Activated CD4-positive, alpha-beta T cell treated with anti-CD3 and anti-CD28 coated beads, Interleukin-2, amount 50 U/mL, for 4 hours (primary cell): ENCODE measurements at places on chromosomes 4 and X.

DNA sequence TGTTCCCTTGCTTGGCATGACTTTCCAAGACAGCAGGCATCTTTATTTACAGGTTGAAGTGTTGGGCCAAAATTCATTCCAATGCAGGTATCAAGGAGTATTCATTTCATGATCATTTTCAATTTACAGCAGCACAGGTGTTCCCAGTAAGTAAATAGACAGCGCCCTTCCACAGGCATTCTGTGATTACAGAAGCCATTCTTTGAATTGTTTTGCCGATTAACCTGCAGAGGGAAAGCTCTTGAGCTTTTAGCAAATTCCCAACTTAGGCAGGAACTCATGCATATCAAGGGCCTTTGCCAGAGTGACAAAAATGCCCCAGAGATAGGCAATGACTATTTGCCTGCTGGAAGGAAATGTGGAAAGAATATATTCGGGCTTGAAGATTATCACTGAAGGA lies 6.8 kb downstream of the TXK start:
- DNase-seq, result no peak

DNA sequence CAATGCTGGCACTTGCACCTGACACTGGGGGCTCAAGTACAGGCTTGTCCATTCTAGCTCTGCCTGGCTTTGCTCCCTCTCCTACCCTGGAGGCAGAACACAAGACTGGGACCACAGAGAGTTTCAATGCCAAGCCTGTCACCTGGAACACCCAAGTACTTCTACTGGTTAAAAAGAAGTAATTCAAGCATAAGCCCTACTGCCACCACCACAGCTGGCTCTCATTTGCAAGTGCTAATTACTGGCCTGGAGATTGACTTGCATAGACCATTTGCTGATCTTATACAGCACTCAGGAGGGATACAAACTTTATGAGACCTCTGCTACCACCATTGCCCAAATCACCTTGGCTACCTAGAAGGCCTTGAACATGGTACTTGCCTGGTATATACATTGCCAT lies 1550.9 kb downstream of the C4orf33 start:
- DNase-seq, result no peak

- DNase-seq, result no peak
Measured at GRCh38 chr4:20809812-20810211, 109.6 kb downstream of the PACRGL start.

DNA sequence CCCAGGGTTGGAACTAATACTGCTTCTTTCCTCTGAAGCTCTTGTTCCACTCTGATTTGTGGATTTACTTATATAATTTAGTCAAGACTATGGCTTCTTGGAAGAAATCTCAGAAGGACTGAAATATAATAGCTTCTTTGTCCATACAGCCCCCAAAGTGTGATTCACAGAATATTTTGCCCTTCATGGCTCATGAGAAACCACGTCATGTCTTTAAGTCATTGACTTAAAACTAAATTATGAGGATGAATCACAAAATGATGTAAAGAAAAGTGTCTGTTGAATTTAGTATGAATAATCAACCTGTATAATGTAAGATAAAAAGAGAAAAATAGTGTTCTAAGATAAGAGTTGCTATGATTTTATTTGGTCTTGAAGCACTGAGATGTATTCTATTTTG lies 43.3 kb upstream of the AGA start:
- no peak for DNase-seq

GRCh38 chr4:136803433-136803832 lies 728.9 kb downstream of the PCDH18 start:
- DNase-seq, result no peak

GRCh38 chrX:122504026-122504425 lies 680.1 kb upstream of the GRIA3 start:
- DNase-seq, result no peak

DNA sequence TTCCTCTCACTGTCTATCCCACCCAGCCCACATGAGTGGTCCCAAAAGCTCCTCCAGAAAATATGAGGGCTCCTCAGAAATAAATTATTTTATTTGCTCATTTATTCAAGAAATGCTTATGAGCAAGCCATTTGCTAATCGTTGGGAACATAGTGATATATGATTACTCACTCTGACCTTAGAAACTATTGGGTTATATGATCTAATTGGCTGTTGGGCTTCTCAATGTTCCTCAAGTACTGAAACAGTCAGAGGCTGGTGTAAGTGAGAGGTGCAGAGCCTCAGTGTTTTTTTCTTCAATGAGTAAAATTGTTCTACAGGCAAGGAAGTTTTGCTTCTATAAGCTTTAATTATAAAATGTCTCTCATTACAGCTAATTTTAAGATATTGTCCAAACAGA lies 893.8 kb upstream of the INTU start:
- DNase-seq, result no peak

DNA sequence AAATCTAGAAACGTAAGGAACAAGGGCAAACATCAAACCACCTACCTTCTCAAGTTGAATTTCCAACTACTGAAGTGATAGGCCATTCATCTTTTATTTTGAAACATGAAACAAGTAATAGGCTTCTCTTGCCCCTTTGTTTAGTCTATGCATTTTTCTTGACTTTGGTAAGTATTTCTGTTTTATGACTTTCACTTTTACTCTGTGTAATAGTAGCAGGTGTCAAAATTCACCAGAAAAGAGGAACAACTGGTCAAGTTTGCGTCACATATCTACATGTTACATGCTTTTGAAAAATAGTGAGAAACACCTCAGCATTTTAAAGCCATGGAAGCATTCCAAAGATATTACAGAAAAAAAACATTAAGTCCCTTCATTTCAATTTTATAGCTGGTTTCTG lies 157.1 kb upstream of the FTHL17 start:
- no peak for DNase-seq
